ENCODE measurements at places on chromosomes 3 and 15.

GRCh38 chr3:45571969-45572368 lies 22.6 kb upstream of the LIMD1 start:
- DNase-seq, result no peak

DNA sequence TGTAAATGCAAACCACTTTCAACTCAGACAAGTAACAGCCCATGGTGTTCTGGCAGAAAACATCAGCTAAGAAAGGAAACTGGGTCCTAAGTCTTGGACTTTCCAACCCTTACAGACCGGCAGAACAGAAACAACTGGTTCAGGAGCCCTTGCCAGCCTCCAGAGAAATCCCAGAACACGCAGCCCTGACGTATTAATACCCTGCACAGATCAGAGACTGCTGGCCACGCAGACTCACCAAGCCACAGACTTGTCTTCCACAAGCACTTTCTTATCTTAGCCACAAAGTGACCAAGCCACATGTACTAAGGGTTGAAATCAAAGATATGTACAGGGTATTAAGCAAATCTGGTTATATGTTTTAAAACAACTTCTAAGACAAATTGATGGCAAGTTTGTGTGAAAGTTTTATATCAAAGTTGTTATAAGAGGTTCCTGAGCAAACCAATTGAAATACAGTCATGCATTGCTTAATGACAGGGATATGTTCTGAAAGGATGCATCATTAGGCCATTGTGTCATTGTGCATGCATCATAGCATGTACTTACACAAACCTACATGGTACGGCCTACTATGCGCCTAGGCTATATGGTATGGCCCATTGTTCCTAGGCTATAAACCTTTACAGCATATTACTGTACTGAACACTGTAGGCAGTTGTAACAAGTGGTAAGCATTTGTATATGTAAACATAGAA lies 36.8 kb downstream of the BTD start:
- no peak for DNase-seq

DNA sequence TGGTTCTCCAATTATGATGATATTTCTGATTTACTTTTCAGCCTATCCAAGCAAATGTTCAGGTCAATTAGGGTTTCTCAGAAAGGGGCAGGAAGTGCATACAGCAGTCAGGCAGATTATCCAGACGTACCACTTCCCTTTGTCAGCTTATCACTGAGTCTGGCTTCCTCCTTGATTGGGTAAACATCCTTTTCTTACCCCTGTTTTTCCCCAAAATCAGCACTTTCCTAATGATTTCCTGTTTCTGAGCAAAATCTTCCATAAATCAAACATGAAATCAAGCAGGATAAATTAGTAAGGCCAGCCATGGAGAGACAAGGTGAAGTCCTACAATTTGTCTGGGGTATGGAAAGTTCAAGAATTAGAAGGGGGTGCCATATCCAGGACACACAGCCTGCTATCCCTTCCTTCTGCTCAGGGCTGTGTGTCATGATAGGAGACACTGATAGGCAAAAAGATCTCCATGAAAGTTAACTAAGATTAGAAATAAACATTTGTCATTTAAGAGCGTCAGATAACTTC lies 29.0 kb downstream of the ADIPOQ start:
- peak; percentile 21 for DNase-seq

- DNase-seq, result no peak
Measured at GRCh38 chr3:127489357-127489756, 101.2 kb downstream of the TPRA1 start.

DNA sequence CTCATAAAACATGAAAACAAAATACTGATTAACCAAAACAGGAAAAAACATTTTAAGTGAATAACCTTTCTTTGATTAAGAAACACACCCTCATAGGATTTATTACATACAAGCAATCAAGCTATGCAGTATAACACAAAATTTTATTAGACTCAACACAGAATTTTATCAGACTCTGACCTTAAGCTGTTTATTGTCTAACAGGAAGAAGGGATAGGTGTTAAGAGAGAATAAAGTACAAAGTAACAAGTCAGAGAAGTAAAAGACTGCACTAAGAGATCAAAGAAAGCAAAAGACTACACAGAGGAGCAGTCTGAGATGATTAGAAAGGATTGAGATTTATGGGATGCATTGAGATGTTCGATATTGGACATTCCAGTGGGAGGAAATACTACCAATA lies 37.6 kb downstream of the ICE2 start:
- no peak for DNase-seq

DNA sequence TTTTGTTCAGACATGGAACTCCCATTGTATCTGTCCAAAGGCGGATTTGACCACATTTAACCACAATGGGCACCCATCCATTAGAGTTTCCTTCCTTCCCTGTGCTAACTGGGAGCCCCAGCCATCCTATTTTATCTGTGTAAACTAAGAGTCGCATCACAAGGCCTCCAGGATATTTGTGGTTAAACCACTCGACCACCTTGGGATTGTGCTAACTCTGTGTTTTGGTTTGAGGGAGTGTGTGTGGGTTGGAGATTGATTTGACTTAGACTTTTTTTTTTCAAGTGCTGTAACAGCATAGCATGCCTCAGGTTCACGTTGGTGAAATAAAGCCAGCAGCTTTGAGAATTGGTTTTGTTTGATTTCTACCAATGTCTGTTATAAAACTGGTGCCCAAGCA lies 100.4 kb upstream of the TP63 start:
- DNase-seq, result no peak

- no peak for DNase-seq
Measured at GRCh38 chr3:149717391-149718056, 34.8 kb downstream of the COMMD2 start.

DNA sequence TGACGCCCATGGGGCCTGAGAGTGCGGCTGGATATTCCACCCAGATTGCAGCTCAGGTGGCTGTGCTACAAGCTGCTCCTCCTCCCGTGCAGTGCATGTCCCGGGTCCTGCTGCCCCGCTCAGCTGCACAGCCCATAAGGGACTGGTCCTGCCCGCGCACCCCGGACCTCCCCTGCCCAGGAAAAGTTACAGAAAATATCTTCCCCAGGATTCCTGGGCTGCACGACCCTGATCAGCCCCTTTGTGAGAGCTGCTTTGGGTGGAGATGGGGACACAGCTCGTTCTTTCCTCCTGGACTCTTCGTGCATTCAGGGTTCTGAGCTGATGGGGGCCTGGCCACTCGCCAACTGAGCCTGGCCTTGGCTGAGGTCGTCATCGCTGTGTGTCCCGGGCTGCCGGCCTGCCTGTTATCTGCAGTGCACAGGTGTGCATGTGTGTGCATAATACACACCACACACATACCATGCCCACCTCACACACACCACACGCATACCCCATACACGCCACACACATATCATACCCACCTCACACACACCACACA lies 28.8 kb downstream of the APBA2 start:
- DNase-seq, result no peak

- peak; percentile 46 for DNase-seq
Measured at GRCh38 chr3:136862617-136863322, 762 bp downstream of the NCK1 start.

DNA sequence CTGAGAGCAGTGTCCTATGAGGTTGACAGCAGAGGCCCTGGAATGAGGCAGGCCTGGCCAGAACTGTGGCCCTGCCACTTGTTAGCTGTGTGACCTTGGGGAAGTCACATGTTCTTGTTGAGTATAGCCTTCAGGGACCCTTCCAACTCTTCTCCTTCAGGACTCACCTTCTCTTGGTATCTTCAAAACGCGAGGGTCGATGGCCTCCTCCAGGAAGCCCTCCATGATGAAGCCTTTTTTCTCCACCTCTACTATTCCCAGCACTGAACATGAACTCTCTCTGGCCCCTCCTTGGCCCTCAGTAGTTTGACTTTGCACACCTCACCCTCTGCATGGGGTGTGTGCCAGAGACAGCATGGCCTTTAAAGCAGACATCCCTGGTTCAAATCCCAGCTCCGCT lies 195.1 kb upstream of the LINGO1 start:
- no peak for DNase-seq

GRCh38 chr3:67016522-67017080 lies 18.5 kb downstream of the KBTBD8 start:
- no peak for DNase-seq

- no peak for DNase-seq
Measured at GRCh38 chr3:129312671-129313414, 34.2 kb downstream of the HMCES start.

GRCh38 chr3:159897331-159898075 lies 91.1 kb upstream of the IL12A start:
- no peak for DNase-seq

DNA sequence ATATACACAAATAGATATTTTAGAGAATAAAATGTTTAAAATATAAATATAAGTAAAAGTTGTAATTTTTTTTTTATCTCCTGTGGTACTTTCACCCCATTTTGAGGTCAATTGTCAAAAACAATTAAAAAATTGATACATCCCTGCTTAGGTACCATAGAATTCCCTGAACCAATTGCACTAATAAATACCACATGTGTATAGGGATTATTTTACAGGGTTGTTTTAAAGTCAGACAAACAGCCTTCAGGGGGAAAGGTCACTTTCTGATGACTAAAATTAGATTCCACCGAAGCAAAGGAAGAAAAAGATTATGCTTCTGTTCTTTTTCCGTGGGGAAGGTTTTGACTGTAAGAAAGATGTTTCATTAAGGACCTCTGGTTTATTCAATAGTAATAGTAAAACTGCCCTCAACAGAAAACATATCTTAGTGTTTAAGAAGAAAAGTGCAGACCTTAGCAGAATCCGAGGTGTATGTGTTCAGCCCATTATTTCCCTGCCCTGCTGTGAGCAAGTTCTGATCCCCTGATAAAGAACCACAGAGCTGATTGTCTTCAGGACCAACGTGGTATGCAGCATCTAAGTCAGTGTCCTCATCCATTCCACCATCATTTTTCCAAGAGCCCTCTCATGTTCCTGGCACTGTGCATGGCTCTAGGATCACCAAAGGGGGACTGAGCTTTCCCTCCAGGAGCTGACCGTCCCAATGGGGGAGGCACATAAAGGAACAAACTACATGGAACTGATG lies 132.9 kb upstream of the IL12A start:
- DNase-seq, result no peak

All from CD4-positive, alpha-beta T cell treated with Interleukin-1 beta for 1 hour (primary cell).